ENCODE measurements at places on chromosomes 16 and 17.

DNA sequence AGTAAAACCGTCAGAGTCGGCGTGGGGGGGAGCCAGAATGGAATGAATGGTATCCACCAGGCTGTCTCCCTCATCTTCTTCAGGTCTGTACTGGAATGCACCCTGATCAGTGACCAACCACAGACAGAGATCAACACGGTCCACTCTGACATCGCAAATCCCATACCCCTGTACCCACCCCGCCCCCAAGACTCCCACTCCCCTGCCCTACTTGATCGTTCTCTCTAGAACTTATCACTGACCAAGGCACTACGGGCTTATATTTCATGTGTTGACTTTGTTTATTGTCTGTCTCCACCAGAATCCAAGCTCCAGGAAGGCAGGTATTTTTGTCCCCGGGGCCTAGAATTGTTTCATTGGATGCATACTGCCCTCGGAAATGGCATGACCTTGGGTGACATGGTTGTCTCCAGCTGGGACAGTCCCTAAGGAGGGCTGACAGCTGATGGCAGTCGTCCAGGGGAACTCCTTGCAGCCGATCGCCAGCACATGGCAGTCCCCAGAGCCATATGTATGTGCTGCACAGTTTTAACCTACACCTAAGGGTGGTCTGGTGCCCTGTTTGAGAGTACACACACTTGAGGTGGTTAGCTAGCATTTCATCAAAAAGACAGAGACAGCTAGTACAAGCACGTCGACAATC is 526 bp upstream of the MFSD6L start:
- DNase-seq: no peak

GRCh38 chr16:82197540-82198240 is 27.7 kb upstream of the MPHOSPH6 start:
- no peak for DNase-seq

GRCh38 chr16:52709306-52709705 is 162.4 kb upstream of the TOX3 start:
- no peak for DNase-seq

- peak; percentile 61 for DNase-seq
Observed at GRCh38 chr17:55641676-55642081, 81.0 kb downstream of the TMEM100 start.

- no peak for DNase-seq
Observed at GRCh38 chr17:79006046-79006445, 3.5 kb downstream of the CANT1 start.

- no peak for DNase-seq
Observed at GRCh38 chr16:55662644-55663031, 6.8 kb downstream of the SLC6A2 start.
